Germinal center (tissue), 1 donor: ENCODE measurements at places on chromosomes 12 and 14.

- DNase-seq = peak; percentile 61
Observed at GRCh38 chr12:67647799-67648520, 585 bp upstream of the DYRK2 start.

DNA sequence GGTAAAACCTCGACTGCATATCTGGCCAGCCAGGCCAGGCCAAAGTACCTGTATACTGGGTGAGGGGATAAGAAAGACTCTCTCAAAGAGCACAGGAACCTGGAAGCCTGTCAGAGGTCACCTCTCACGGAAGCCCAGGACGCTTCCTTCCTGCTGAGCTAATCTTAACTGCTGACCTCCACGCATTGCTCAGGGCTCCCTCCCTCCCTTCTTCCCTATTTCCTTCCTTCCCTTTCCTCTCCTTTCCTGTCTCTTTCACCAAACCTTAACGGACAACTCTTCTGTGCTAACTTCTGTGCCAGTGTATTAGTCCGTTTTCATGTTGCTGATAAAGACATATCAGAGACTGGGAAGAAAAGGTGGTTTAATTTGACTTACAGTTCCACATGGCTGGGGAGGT is 14.8 kb upstream of the RNASE10 start:
- no peak for DNase-seq

GRCh38 chr12:123983822-123984485 is 10.9 kb downstream of the ZNF664 start:
- DNase-seq = peak; percentile 31

GRCh38 chr12:11812241-11812585 is 162.7 kb downstream of the ETV6 start:
- DNase-seq = no peak

DNA sequence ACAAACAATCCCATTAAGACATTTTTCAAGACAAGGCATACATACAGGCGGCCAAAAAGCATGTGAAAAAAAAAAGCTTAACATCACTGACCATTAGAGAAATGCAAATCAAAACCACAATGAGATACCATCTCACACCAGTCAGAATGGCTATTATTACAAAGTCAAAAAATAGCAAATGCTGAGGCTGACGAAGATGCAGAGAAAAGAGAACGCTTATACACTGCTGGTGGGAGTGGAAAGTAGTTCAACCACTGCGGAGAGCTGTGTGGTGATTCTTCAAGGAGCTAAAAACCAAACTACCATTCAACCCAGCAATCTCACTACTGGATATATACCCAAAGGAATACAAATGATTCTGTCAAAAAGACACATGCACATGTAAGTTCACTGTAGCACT is 216.7 kb downstream of the FOXG1 start:
- no peak for DNase-seq

GRCh38 chr14:58501214-58501816 is 73.8 kb downstream of the KIAA0586 start:
- DNase-seq = peak; percentile 7
